Activated T-helper 1 cell treated with anti-CD3 and anti-CD28 coated beads, Interleukin-12 subunit alpha, Interleukin-12 subunit beta, Interleukin-2, Interleukin-4 antibody, amounts not matched to agents 30 ng/mL and 10 ng/mL and 1 ng/mL, durations not matched to agents 14 hours and 24 hours and 36 hours (primary cell): ENCODE measurements at places on chromosomes 3 and 15. TPM values are rescaled to one million over a fixed set of nuclear protein-coding genes. Genes with fewer than 3 reads are reported as not detected.

DNA sequence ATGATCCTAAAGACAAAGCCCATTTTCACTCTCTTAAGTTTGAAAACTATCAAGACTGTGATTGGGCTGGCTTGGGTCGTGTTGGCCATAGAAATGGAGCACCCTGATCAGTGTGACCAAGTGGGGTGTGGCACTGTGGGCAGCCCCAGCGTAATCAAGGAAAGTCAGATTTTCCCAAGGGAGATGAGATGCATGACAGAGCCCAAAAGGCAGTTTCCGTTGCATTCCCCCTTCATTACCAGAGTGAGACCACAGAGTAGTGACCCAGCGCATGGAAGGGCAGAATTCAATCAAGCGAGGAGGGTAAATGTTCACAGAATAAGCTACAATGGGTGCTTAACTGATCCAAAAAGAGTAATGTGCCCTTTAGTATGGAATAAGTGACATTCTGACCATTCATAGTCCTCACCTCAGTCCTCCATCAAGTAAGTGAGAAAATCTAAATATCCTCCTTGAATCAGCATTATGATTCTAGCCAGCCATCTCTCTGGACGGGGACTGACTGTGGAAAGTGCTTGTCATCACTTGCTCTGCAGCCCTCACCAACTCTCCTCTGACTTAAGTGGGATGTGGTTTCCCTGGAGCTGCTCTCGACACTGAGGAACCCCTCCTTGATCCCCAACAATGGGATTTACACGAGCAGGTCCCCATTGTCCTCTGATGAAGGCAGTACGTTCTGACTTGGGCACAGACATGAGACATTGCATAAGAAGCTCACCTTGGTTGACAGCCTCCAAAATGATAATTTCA is 430.5 kb downstream of the OCA2 start:
- no peak for DNase-seq

GRCh38 chr3:186589856-186590579 is 19.5 kb downstream of the DNAJB11 start:
- DNase-seq, result no peak

GRCh38 chr15:81152339-81152738 is 18.3 kb downstream of the CFAP161 start:
- no peak for DNase-seq

DNA sequence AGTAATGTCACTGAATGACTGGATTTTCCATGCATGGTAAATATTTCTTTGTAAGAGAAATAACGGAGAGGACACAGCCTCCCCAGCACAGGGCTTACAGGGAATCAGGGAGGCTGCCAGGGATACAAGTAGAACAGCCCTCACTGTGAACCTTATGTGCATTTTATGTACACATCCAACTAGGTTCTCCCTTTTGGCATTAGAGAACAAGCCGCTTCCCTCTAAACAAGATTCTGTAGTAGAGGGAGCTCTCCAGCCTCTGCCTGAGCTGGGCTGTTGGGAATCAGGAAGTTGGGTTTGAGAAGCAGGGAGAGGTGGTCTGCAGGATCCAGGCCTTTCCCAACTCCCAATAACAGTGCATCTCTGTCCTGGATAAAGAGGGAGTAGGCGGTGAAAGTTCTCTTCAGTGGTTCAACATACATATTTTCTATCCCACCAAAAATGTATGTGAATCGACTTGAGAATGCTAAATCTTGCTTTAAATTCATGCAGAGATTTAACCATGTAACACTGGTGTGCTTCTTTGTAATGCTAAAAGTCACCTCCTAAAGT is 83.7 kb downstream of the ARNT2 start:
- no peak for DNase-seq

- peak; percentile 23 for DNase-seq
Observed at GRCh38 chr15:43792761-43793476, 799 bp downstream of the SERF2 start.

DNA sequence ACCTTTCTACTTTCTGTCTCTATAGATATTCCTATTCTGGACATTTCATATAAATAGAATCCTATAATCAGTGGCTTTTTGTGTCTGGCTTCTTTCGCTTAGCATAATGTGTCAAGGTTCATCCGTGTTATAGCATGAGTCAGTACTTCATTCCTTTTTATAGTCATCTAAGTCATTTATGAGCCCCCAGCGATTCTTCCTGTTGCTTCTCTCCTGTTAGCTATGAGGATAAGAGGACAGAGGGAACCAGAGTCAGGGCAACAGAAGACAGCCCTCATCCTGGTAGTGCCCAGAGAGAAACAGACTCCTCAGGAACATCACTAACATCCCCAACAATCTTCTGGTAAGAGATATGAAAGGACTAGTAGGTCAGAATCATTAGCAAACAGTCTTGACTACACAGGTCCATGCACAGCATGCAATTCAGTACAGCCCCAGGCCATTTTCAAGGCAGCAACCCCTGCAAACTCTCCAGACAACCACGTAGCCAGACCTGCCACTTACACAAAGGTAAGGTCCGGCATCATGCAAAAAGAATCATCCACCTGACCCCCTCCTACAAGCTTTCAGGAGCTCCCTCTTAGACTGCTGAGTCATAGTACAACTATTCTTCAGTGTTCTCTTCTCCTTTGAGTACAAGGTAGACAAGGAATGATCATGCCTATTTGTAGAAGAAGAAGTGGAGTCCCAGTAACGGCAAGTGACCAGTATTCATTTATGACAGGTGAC is 91.5 kb downstream of the MYLK start:
- DNase-seq, result no peak

VWA5B2 gene
- total RNA-seq, result not detected in 2 replicates

GRCh38 chr3:82240322-82240721 is 478.9 kb upstream of the GBE1 start:
- DNase-seq, result no peak

CLDN18 gene
- total RNA-seq, result not detected in 2 replicates

DNA sequence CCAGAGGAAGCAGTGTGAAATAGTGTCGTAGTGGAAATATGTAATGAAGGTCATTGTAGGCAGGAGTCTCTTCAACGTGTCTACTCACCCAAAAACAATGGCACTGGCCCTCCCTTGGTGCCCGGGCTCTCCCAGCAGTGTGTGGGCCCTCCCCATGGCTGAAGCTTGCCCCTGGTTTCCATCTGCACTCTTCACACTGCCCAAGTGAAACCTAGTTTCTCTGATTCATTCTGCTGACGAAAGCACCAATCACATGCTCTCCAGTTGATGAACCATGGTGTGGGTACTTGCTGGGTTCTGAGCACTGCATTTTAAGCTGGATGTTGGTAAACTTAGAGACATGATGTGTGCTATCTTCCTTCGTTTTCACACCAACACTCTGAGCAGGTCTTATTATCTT is 61.0 kb upstream of the AGBL1 start:
- DNase-seq, result no peak

CIP2A gene
- total RNA-seq, result 49.7 and 54.0 TPM in 2 replicates
